ENCODE measurements at places on chromosomes 16 and 17.

DNA sequence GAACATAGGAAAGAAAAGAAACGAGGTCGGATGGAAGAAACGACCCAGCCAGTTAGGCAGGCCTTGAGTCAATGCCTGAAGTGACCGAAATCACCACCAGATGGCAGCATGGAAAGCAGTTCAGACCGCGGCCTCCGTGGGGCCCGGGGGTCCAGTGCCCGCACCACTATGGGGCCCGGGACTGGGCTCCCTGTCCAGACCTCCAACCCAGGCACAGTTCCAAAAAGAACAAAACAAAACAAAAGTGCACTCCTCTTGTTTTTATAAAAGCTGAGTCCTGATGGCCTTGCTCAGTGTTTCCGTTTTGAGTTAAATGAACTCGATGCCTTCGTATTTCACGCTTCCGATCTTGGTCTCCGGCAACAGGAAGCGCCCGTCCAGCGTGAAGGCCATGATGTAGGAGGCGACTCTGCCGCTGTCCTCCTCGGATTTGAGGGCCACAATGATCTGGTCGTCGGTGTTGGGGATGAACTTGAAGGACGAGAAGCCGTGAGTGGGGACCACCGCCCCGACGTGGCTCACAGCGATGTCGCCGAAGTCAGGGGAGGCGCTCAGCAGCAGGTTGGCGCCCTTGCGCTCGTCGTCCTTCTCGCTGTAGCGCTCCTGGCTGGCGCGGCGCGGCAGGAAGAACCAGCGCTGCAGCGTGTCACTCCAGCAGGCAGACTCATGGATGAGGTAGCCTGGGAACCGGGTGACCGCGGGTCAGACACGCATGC, 13.7 kb upstream of the LGALS3BP start:
- DNase-seq = no peak

GRCh38 chr16:26818393-26818792, 248.3 kb upstream of the C16orf82 start:
- DNase-seq = no peak

GRCh38 chr17:62981933-62982332, 15.9 kb downstream of the TANC2 start:
- no peak for DNase-seq

DNA sequence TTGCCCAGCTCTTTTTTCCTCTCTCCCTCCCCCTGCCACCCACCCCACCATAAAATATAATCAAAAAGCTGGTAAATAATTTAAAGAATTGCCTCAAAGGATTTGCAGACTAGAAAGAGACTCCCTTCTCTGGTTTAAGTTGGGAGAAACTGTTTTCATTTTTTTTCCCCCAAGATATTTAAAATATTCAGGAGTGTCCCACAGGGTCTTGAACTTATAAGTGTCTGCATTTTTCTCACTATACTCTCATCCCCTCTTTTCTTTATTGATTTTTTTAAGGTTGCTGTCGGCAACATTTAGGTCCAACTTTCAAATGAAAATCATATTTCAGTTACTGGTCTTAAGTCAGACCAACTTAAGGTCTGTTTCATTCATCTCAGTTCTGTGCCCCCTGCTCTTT, 210.2 kb downstream of the MSI2 start:
- no peak for DNase-seq

DNA sequence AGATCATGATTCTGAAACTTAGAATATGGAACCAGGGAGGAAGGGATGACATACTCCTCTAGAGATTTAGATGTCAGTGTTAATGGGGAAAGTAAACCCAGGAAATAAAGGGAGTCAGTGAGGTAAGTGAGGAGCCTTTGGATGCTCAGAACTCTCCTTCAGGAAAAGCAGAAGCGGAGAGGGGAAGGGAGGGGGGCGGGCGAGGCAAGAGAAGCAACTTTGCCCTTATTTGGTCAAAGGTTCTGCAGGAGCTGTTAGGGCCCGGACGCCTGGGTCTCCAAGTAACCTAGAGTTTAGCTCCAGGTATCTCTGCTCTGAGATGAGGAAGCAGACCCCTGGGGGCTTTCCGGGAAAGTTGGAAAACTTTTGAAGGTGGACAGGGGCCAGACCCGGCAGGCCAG, 1.3 kb downstream of the PFN1 start:
- no peak for DNase-seq

- no peak for DNase-seq
Observed at GRCh38 chr17:78765821-78766220, 16.3 kb downstream of the CYTH1 start.

GRCh38 chr16:80615735-80616134, 74.9 kb downstream of the DYNLRB2 start:
- peak; percentile 5 for DNase-seq

- DNase-seq = no peak
Observed at GRCh38 chr17:7843536-7844291, 9.7 kb downstream of the KDM6B start.

GRCh38 chr16:16033208-16033717, 83.8 kb downstream of the ABCC1 start:
- no peak for DNase-seq

- DNase-seq = no peak
Observed at GRCh38 chr16:46949241-46949892, 24.1 kb downstream of the DNAJA2 start.

GRCh38 chr17:44102849-44103622, 20.4 kb downstream of the HDAC5 start:
- no peak for DNase-seq

DNA sequence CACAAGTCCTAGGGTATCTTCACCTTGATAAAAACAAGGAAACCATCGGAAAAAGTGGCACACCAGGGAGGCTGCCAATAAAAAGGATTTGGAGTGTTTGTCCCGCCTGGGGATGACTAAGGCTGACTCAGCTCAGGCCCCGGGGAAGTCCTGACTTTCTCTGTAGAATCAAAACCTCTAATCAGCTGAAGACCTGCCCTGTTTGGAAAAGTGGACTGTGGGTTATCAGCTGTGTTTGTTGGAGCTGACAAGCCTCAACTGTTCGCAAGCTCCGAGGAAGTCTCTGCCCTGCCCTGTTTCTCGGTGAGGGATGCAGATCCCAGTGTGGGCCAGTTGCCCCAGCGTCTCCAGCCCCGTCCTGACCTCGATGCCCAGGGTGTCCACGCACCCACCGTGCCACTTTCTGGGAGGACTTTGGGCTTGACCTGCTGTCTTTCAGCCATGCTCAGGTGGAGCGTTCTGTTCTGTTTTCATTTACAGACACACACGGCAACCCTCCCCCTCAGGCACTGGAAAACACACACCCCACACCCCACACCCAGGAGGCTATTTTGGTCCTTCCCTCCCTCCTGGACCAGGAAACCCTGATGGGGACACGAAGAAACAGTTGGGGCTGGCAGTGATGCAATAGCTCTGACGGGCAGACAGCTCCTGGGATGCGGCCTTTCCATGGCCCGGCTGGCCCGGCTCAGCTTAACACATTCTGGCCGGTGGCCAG, 27.6 kb upstream of the PITPNA start:
- no peak for DNase-seq

DNA sequence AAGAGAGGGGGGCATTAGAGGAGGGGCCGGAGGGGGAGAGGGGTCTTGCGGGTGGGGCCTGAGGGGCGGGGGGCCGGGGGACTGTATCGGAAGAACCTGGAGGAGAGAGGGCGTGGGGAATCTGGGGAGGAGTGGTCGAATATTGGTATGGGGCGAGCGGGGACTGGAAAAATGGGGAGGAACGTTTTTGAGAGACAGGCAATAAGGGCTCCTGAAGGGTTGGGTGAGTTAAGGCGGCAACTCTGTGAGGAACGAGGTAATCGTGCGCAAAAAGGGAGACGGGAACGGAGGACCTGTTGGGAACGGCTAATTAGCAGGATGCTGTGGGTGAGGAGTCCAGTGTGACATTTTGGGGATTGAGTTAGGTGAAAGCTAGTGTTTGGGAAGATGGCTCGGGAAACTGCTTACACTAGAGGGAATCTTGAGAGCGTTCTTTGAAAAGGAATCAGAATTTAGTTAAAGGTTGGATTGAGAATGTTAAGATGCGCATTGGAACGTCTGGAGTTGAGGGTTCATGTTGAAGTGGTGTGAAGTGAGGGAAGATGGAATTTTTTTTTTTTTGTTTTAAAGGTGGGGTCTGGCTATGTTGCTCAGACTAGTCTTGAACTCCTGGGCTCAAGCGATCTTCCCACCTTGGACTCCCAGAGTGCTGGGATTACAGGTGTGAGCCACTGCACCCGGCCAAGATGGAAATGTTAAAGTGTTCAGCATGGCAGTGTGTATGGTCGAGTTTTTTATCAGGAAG, 662 bp downstream of the WIPF2 start:
- DNase-seq = peak; percentile 59

DNA sequence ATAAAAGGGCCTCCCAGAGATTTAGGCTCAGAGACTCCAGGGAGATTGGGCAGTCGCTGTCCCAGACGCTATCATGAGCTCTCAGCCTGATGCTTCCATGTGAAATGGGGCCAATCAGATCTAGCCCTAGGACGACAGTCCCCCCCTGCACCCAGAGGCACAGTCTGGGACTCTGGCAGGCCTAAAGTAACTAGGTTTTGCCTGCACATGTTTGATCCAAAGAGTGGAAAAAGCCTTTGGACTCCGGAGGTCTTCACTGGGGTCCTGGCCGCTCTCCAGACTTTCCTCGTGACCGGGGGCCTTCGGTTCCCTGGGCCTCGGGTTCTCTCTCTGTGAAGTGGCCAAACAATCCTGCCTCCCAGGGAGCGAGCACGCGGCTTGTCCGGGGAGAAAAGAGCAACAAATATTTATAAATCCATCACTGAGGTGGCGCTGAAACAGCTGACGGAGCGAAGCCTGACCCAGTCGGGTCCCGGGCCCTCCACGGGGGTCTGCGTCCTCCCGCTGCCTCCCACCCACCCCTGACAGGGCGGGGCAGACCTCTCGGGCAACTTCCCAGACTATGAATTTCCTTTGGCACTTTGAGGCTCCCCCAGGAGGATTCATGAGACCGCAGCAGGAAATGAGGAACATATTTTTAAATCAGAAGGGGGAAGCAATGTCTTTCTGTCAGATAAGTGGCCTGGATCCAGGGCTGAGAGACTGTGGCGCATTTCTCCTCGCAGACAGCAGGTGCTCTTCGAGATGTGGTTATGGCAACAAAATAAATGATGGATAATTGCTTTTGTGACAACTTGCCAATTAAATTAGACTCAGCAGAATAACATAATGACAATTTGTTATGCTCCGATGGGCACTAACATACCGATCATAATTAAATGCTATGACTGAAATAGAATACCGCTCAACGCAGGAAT, 38.9 kb downstream of the MRPS23 start:
- DNase-seq = peak; percentile 61

GRCh38 chr16:51497541-51498211, 346.6 kb upstream of the SALL1 start:
- no peak for DNase-seq

DNA sequence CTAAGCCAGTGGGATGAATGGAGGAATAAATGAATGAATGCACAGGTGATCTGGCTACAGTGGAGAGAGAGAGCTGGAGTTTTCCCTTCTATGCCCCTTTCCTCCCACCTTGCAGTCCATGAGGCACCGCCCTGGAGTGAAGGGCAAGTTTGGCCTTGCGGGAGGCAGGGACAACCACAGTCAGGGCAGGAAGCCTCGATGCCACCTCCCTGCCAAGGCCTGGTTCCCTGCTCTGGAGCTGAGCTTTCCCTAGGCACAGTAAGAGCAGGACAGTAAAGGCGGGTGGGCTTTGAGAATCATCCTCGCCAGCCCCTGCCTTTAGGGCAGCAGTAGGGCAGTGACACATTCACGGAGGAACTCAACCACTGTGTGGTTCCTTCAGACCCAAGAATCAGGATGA, 72.6 kb downstream of the RBFOX3 start:
- DNase-seq = no peak

GRCh38 chr17:39123627-39124026, 27.8 kb downstream of the PLXDC1 start:
- no peak for DNase-seq

DNA sequence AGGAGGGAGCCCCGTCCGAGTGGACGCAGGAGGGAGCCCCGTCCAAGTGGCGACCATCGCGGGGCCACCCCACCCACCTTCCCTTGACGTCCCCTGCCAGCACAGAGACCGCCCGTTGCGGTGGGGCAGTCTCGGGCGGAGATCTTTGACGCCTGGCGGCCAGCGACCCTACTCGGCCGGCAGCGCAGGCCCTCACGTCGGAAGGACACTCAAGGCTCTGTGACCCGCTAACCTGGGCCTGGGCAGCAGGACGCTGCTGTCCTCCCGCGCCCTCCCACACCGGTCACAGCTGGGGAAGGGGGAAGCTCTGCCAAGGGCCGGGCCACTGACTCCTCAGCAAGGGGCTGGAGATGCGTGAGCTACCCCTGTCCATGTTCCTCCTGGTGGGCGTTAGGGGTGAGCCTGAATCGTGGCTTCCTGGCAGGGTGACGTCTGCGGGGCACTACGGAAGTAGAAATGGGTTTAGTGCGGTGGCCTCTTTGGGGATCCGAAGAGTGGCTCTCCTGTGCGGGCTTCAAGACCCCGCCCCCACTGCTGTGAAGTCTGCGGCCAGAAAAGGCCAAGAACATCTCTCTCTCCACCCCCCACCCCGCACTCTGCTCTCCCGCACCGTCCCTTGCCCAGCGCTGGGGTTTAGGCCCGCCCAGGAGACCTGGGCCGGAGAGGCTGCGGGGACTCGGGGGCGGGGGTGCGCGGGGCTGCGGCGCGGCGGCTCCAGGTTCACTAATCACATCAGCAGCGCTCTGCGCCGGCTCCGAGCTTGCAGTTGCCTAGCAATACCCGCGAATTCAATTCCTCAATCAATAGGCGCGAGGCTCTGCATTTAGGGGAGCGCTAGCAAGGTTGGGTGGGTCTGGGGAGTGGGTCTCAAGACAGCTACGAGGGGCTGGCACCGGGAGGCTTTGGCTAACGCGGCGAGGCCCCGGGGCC, 5.8 kb downstream of the CBX8 start:
- DNase-seq = no peak

DNA sequence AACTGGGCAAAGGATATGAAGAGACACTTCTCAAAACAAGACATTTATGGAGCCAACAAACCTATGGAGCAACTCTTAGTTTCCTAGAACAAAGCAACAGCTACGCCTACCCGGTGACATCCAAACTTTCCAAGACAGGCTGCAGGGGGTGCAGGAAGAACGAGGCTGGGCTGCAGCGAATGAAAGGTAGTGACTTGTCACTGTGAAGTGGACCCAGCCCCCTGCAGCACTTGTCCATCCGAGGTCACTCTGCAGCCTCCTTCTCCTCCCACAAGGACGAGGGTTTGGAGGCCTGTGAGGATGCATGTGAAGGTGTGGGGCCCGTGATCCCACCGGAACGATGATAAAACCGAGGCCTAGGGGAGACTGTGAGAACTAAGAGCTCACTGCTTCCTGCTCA, 192.6 kb upstream of the RPL38 start:
- no peak for DNase-seq

GRCh38 chr17:8155996-8156245, 3.7 kb upstream of the PER1 start:
- DNase-seq = no peak

- DNase-seq = no peak
Observed at GRCh38 chr16:88003736-88004135, 52.5 kb downstream of the BANP start.

- no peak for DNase-seq
Observed at GRCh38 chr17:67244431-67245072, 444 bp downstream of the HELZ start.

Data from renal cortex interstitium (tissue), 15 donors.